ENCODE measurements at places on chromosomes 6 and 20. TPM values are rescaled to one million over a fixed set of nuclear protein-coding genes. Genes with fewer than 3 reads are reported as not detected.

DNA sequence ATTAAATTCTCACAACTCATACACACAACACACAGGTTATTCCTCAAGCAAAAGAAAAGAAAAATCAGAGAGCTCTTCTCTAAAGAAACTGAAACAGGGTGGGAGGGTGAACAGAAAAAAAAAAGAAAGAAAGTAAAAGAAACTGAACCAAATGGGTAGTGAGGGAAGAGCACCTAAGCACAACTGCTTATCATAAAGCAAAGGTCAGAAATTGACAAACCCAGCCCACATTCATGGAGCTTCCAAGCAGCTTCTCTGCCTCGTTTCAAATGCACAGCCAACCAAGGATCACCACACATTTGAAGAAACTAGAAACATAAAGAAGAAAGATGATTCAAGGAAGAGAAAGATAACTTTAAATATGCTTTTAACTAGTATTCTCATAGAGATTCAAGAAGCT, 90.5 kb downstream of the RNGTT start:
- no peaks in the 10 kb centered on the region for H3K27me3 ChIP-seq
- H3K4me3 ChIP-seq: no peak overlapping the region
- no peak for DNase-seq
- no peaks in the 10 kb centered on the region for H3K4me1 ChIP-seq

- no peaks in the 10 kb centered on the region for H3K27me3 ChIP-seq
- no peaks in the 10 kb centered on the region for H3K4me1 ChIP-seq
- H3K36me3 ChIP-seq: no peaks in the 10 kb centered on the region
- no peak overlapping the region for H3K4me3 ChIP-seq
Measured at GRCh38 chr6:155510879-155511278, 55.2 kb upstream of the NOX3 start.

The POM121L2 gene
- total RNA-seq: not detected

The ULBP3 gene
- 1.6 TPM for total RNA-seq

The CLDN20 gene
- not detected for total RNA-seq

The RPL10A gene
- 1,085 TPM for total RNA-seq

GRCh38 chr6:154427446-154427845, 70.8 kb upstream of the IPCEF1 start:
- no peak overlapping the region for H3K27ac ChIP-seq
- H3K4me3 ChIP-seq: no peak overlapping the region
- no peaks in the 10 kb centered on the region for H3K27me3 ChIP-seq

DNA sequence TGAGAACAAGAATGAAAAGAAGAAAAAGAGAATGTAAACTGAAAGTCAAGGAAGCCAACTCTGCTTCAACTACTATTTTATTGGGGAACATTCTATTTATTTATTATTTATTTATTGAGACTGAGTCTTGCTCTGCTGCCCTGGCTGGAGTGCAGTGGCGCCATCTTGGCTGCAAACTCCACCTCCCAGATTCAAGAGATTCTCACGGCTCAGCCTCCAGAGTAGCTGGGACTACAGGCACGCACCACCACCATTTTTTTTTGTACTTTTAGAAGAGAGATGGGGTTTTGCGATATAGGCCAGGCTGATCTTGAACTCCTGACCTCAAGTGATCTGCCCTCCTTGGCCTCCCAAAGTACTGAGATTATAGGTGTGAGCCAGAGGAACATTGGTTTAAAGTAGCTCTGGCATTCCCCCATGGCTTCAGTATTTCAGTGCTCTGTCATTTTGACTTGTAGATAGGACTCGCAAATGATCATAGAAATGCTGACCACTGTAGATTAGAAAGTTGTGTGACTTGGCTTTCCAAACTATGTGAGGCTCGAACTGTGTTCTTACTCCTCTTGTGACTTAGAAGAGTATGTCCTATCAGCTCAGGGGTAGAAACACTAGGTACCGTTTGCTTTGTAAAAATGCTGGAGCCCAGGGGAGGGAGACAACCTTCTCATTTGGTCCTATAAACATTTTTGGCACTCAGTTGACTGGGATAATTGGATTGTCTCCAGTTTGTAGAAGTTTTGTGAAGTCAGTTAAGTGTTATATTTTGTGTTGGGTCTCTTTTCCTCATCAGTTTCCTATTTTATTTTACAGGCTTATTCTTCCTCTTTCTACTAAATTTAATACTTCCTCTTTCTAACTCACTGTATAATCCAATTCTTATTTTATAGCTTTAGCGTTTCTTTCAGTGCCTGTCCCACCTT, 544.9 kb upstream of the CITED2 start:
- H3K27me3 ChIP-seq: no peaks in the 10 kb centered on the region
- H3K36me3 ChIP-seq: no peaks in the 10 kb centered on the region
- peak overlapping the region; percentile 3 for H3K27ac ChIP-seq
- peak; percentile 50 for DNase-seq

- no peaks in the 10 kb centered on the region for H3K36me3 ChIP-seq
- peaks cover 44% of the 10 kb centered on the region for H3K27me3 ChIP-seq
- no peak overlapping the region for H3K27ac ChIP-seq
- no peak for DNase-seq
Measured at GRCh38 chr20:46802722-46803121, 91.9 kb upstream of the EYA2 start.

The PLAGL2 gene
- 40.4 TPM for total RNA-seq

GRCh38 chr6:37576336-37576737, 76.6 kb upstream of the CCDC167 start:
- no peaks in the 10 kb centered on the region for H3K4me1 ChIP-seq
- no peak overlapping the region for H3K4me3 ChIP-seq
- no peak overlapping the region for H3K27ac ChIP-seq
- H3K36me3 ChIP-seq: no peaks in the 10 kb centered on the region
- H3K27me3 ChIP-seq: no peaks in the 10 kb centered on the region
- no peak for DNase-seq

- H3K27me3 ChIP-seq: peaks cover 5% of the 10 kb centered on the region
- no peak overlapping the region for H3K4me3 ChIP-seq
- H3K27ac ChIP-seq: no peak overlapping the region
- no peaks in the 10 kb centered on the region for H3K36me3 ChIP-seq
- no peaks in the 10 kb centered on the region for H3K4me1 ChIP-seq
Measured at GRCh38 chr20:17845701-17846475, 122.7 kb downstream of the SNX5 start.

GRCh38 chr6:22421198-22421597, 124.4 kb upstream of the PRL start:
- DNase-seq: peak; percentile 53
- H3K36me3 ChIP-seq: no peaks in the 10 kb centered on the region
- no peaks in the 10 kb centered on the region for H3K27me3 ChIP-seq
- no peak overlapping the region for H3K4me3 ChIP-seq

- peaks cover 29% of the 10 kb centered on the region for H3K36me3 ChIP-seq
- no peak overlapping the region for H3K27ac ChIP-seq
- no peaks in the 10 kb centered on the region for H3K27me3 ChIP-seq
Measured at GRCh38 chr6:56079751-56080540, 167.4 kb downstream of the COL21A1 start.

The HTR1B gene
- not detected for total RNA-seq

- no peaks in the 10 kb centered on the region for H3K4me1 ChIP-seq
- peaks cover 6% of the 10 kb centered on the region for H3K27me3 ChIP-seq
- H3K36me3 ChIP-seq: no peaks in the 10 kb centered on the region
- H3K27ac ChIP-seq: no peak overlapping the region
- no peak overlapping the region for H3K4me3 ChIP-seq
- no peak for DNase-seq
Measured at GRCh38 chr20:42099101-42099500, 480.9 kb upstream of the CHD6 start.

- DNase-seq: no peak
- H3K4me3 ChIP-seq: no peak overlapping the region
Measured at GRCh38 chr20:51494241-51495110, 48.0 kb downstream of the NFATC2 start.

DNA sequence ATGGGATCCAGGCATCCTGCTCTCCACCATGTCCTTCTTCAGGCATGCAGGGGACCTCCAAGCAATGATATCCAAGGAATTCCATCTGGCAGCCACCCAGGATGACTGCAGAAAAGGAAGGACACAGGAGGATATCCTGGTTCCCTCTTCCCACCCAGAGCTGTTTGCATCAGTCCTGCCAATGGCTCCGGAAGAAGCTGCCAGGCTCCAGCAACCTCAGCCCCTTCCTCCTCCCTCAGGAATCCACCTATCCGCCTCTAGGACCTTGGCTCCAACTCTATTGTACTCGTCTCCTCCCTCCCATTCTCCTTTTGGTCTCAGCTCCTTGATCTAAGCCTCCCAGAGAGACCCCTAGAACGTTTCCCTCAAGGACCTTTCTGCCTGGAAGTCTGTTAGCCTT, 733 bp upstream of the PSORS1C2 start:
- DNase-seq: no peak
- no peaks in the 10 kb centered on the region for H3K4me1 ChIP-seq
- no peak overlapping the region for H3K4me3 ChIP-seq
- H3K27ac ChIP-seq: no peak overlapping the region
- peaks cover 12% of the 10 kb centered on the region for H3K36me3 ChIP-seq

GRCh38 chr6:31836474-31837368, 9.2 kb downstream of the HSPA1B start:
- H3K27ac ChIP-seq: peak overlapping the region; percentile 98
- H3K27me3 ChIP-seq: no peaks in the 10 kb centered on the region
- H3K4me3 ChIP-seq: peak overlapping the region; percentile 74
- H3K4me1 ChIP-seq: peaks cover 19% of the 10 kb centered on the region
- no peak for DNase-seq
- H3K36me3 ChIP-seq: peaks cover 54% of the 10 kb centered on the region

The SLC16A10 gene
- total RNA-seq: 7.9 TPM

The GPR6 gene
- not detected for total RNA-seq

DNA sequence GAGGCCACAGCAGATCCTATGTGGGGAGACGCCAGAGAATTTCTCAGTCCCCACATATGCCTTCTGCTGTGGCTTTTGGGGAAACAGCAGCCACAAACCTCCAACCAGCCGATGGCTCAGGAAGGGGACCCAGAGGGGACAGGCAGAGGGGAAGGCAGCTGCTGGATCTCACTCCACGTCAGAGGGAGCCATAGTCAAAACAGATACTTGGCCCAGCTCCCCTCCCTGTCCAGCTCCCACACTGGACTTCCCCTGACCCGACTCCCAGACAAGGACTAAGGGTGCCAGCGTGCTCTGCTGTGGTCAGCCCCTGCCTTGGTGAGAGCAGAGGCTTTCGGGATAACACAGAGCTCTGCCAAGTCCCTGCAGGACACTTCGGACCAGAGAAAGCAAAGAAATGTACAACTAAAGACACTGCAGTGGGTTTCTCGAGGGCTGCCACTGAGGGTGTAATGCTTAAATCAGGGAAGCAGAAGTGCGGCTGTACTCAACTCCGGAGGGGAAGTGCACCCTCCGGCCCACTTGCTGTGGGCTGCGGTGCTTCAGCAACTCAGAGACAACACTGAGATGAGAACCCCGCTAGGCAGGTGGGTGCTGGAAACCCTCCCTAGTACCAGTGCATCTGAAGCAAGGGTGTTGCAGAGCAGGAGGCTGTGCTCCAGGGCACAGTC, 47.2 kb downstream of the RRBP1 start:
- no peaks in the 10 kb centered on the region for H3K27me3 ChIP-seq
- no peak overlapping the region for H3K27ac ChIP-seq
- peaks cover 13% of the 10 kb centered on the region for H3K36me3 ChIP-seq

- H3K4me3 ChIP-seq: no peak overlapping the region
- H3K27me3 ChIP-seq: no peaks in the 10 kb centered on the region
- no peak overlapping the region for H3K27ac ChIP-seq
- peaks cover 28% of the 10 kb centered on the region for H3K4me1 ChIP-seq
Measured at GRCh38 chr6:151257985-151258445, 18.2 kb downstream of the AKAP12 start.

DNA sequence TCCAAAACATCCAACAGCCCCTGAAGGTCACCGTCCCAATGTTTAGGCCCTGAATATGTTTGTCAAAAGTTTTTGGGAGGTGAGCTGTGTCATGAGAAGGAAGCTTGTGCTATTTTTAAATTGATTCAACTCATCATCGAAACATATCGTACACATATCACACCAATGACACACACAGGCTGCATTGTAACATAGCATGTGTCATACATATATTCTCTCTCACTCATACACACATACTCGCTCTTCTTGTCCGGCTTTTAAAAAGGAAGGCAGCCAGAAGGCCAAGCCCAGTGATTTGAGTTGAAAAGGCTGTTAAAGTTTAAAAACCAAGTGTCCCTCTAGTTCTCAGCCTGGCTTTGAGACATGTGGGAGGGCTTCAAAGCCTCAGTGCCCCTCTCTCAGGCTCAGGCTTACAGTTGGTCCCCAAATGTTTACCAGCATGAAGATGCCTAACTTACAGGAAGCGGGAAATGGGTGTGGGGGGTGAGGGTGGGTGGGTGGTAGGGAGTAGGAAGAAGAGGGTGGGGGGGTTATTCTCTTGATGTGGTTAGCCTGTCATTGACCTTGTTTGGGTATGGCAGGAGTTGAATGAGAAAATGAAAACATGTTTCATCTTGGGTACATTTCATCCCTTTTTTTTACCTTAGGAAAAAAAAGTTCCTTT, 3.3 kb upstream of the PRDM1 start:
- peaks cover 15% of the 10 kb centered on the region for H3K27me3 ChIP-seq
- DNase-seq: no peak
- no peak overlapping the region for H3K27ac ChIP-seq
- peaks cover 14% of the 10 kb centered on the region for H3K4me1 ChIP-seq
- H3K36me3 ChIP-seq: no peaks in the 10 kb centered on the region
- H3K4me3 ChIP-seq: no peak overlapping the region

- H3K4me3 ChIP-seq: no peak overlapping the region
- no peaks in the 10 kb centered on the region for H3K36me3 ChIP-seq
- peaks cover 17% of the 10 kb centered on the region for H3K4me1 ChIP-seq
- no peak overlapping the region for H3K27ac ChIP-seq
- no peaks in the 10 kb centered on the region for H3K27me3 ChIP-seq
Measured at GRCh38 chr6:150689900-150690590, 90.4 kb downstream of the PLEKHG1 start.

- no peak overlapping the region for H3K27ac ChIP-seq
- no peak overlapping the region for H3K4me3 ChIP-seq
- peak; percentile 48 for DNase-seq
- H3K4me1 ChIP-seq: no peaks in the 10 kb centered on the region
- no peaks in the 10 kb centered on the region for H3K36me3 ChIP-seq
Measured at GRCh38 chr6:1335367-1336037, 23.6 kb downstream of the FOXQ1 start.

DNA sequence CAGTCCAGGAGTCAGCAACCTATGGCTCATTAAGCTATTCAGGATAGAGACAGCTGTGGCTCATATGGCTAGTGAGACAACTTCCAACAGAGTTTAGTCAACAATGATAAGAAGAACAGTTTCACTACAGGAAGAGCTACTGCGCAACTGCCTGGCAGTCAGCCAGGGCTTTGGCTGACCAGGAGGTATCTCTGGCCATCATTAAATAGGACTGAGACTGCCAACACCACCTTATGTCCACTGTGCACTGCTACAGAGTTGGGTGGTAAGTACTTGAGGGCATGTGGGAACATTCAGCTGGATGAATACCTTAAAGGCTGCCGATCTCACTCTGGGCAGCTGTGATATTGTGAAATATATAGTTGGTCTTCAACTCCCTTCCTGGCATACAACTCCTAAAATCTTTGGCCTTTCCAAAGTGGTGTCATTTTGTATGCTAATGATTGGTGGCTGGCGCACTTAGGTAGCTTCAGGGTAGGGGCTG, 52.2 kb upstream of the FAM83C start:
- H3K36me3 ChIP-seq: peaks cover 17% of the 10 kb centered on the region
- no peak for DNase-seq
- H3K27ac ChIP-seq: no peak overlapping the region
- H3K4me1 ChIP-seq: no peaks in the 10 kb centered on the region
- H3K4me3 ChIP-seq: no peak overlapping the region
- H3K27me3 ChIP-seq: no peaks in the 10 kb centered on the region

The FAM83C gene
- not detected for total RNA-seq

The AVP gene
- not detected for total RNA-seq

The HS3ST5 gene
- total RNA-seq: not detected

GRCh38 chr6:96812077-96812703, 25.1 kb downstream of the GPR63 start:
- no peaks in the 10 kb centered on the region for H3K36me3 ChIP-seq
- no peaks in the 10 kb centered on the region for H3K27me3 ChIP-seq
- H3K4me3 ChIP-seq: no peak overlapping the region

The QKI gene
- total RNA-seq: 128 TPM

The SLC22A3 gene
- total RNA-seq: not detected

The CDC40 gene
- 50.9 TPM for total RNA-seq

Data from A673 (cell line).